Iris pigment epithelial cell (primary cell): ENCODE measurements at places on chromosomes 6 and 20.

- peak; percentile 79 for DNase-seq
Measured at GRCh38 chr20:18314786-18315406, 26.6 kb downstream of the ZNF133 start.

DNA sequence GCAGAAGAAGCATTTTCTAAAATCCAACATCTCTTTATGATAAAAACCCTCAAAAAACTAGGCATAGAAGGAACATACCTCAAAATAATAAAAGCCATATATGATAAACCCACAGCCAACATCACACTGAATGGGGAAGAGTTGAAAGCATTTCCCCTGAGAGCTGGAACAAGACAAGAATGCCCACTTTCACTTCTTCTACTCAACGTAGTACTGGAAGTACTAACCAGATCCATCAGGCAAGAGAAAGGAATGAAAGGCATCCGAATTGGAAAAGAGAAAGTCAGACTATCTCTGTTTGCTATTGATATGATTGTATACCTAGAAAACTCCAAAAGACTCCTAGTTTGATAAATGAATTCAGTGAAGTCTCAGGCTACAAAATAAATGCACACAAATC is 7.9 kb upstream of the CDK19 start:
- no peak for DNase-seq

DNA sequence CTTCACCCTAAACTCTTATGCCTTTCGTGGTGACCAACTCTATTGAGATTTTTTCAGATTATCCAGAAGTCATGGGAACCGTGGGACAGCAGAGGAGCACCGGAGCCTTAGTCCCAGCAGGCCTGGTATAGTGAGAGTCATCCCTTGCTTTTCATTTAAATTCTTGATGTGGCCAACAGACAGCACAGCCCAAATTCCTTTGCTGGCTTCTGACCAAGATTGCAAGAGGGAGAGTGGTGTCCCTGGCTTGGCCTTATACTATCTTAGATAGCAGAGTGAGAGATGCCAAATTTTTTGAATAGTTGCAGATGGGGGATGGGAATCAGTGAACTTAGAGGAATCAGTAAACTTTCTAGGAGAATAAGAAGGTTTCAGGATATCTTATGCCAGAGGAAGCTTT is 7.8 kb downstream of the STX11 start:
- peak; percentile 93 for DNase-seq

DNA sequence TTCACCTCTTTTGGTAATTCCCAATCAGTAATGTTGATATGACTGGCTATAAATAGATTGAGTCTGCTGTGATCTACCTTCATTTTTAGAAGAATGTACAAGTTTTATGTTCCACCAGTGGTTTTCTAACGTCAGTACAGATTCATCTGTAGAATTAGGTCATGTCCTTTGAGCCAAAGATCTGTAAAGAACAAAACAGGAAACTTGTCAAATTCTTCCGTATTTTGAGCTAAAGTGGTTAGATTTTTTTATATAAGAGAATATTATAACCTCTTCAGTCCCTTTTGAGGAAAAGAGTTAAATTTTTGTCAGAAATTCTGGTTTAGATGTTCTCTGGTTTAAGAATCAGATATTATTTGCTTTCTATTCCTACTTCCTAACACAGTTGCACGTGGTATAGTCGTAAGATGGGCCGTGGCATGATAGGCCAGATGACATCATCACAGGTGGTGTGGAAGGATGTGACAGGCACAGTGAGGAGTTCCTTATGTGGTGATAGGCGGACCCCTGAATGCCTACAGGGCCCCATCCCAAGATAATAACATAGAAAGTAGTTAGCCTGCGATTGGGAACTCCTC is 62.3 kb downstream of the SNX9 start:
- DNase-seq, result peak; percentile 67

DNA sequence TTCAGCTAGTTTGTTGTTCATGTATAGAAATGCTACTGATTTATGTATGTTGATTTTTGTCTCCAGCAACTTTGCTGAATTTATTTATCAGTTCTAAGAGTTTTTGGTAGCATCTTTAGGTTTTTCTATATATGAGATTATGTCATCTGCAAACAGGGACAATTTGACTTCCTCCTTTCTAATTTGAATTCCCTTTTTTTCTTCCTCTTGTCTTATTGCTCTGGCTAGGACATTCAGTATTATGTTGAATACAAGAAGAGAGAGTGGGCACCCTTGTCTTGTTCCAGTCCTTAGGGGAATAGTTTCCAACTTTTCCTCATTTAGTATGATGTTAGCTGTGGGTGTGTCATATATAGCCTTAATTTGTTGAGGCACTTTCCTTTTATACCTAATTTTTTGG is 58.2 kb downstream of the CDH26 start:
- no peak for DNase-seq

DNA sequence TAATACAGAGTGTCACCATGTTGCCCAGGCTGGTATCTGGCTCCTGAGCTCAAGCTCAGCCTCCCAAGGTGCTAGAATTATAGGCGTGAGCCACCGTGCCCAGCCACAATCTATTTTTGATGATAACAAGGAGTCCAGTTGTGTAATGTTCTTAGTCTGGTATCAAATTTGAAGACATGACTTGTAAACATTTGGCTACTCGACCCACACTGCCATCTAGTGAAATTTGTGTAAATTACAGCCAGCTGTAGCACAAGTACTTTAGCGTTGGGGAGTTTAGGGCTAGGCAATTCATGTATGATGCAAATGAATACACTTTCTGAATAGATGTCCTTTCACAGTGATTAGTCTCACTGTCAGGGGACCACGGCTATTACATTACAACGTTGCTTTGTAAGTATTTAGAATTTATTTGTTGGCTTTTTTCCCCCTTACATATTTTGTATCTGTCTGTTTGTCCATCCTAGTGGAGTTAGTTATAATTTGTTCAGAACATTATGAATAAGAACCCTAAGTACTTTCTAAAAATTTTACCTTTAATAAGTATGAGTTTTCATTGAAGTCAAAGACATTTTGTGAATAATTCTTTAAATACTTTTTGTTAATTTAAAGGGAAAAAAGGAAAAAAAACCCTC is 139.7 kb downstream of the PRDM13 start:
- peak; percentile 82 for DNase-seq

DNA sequence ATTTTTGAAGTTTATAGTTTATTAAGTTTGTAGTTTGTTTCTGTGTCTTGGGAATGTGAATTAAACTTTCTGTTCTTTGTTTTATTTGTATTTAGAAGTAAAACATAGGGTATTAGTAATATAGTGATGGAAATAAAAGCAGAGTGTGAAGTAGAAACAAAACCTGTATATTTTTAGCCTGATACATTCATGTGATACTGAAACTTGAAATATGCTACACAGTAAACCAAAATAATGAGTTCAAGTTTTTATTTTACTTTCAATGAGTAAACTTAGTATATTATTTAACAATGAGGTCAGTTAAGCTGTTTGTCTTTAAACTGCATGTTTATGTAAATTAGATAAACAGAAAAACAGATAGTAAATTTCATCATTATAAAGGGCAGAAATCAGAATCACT is 1592.6 kb downstream of the GRIK2 start:
- DNase-seq, result no peak

DNA sequence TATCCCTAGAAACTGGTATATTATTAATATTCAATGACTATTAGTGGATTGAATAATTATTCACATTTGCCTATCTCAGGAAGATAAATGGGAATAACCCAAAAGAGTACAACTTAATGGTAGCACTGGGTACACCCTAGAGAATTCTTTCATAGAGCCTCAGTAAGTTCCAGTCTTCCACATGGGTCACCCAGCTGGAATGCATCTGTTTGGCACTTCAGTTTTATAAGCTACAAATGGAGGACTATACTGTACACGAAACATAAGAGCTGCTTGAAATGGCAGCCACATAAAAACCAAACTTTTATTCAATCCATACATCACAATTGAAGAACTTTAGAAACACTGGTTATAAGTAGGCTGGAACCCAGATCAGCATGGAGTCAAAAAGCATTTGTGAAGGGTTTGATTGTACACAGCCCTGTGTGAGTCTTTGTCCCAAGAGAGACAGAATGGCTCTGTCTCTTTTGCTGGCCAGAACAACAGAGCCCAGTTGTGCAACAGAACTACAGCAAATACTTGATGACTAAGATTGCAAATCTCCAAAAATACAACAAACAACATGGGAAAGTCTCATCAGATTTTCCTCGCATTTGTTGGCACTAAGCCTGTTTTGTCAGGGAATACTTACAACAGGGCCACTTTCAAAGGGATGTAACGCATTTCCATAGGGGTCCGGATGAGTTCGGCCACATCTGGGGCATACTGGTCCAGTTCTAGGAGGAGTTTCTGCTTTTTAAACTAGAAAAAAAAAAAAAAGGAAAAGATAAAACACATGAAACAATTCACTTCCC is 39.5 kb downstream of the PIGU start:
- peak; percentile 91 for DNase-seq

GRCh38 chr6:28943557-28944411 is 20.0 kb upstream of the TRIM27 start:
- DNase-seq, result peak; percentile 54

GRCh38 chr20:57240581-57241362 is 25.7 kb downstream of the BMP7 start:
- no peak for DNase-seq

DNA sequence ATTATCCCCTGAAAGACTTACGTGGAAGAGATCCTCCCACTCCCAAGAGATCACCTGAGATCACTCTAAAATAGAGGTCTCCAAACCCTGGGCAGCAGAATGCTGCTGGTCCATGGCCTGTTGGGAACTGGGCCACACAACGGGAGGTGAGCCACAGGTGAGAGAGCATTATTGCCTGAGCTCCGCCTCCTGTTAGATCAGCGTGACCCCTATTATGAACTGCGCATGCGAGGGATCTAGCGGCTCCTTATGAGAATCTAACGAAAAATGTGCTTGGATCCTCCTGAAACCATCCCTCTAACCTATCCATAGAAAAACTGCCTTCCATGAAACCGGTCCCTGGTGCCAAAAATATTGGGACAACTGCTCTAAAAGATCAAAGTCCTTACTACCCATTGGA is 1057.4 kb downstream of the EPHA7 start:
- DNase-seq, result no peak

- peak; percentile 73 for DNase-seq
Measured at GRCh38 chr6:122033564-122034181, 365.8 kb upstream of the HSF2 start.

DNA sequence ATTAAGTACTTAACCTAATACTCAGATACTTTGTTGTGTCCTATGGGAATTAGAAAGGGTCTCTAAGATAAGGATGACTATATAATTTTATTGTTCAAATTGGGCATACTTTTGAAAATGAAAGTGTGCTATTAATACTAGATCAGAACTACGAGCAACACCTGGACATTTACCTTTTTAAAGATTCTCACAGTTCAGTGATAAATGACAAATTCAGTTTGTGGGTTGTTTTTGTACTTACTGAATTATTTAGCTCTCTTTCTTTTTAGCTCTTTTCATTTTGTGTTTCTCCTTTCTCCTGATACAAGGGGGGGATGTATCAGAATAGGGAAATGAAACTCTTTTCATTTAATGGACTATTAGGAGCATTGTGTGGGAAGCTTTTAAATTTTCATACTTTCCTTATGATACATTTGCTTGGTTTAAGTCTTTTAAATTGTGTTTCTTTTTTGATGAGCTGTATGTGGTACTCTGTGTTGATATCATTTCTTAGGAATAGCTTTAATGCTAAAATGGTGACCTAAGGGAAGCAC is 47.5 kb downstream of the PHF3 start:
- DNase-seq, result no peak

DNA sequence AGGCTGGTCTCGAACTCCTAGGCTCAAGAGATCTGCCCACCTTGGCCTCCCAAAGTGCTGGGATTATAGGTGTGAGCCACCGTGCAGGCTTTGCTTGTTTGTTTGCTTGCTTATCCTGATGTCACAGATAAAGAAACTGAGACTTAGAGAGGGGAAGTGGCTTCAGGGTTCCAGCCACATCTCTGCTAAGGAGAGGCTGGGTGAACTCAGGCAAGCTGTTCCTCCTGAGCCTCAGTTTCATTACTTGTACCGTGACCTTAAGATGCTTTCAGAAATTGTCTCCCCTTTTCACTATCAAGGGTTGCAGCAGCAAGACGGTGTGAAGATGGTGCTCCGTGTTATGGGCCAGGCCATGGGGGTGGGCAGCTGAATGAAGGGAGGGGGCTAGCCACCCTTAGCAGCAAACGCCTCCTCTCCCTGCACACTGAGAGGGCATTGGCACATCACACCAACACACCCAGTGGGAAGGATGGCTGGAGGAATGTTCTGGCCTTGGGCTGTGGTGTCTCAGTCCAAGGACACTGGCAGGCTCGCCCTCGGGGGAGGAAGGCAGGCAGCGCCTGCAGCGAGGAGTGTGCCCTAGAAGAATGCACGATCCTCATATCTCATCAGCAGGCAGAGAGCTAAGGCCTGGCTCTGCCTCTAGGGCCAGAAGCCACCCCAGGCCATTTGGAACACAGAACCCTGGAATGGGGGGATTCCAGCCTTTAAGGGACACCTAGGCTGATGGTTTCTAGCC is 48.2 kb upstream of the TLDC2 start:
- DNase-seq, result no peak

- no peak for DNase-seq
Measured at GRCh38 chr6:5550631-5551030, 289.3 kb downstream of the FARS2 start.

DNA sequence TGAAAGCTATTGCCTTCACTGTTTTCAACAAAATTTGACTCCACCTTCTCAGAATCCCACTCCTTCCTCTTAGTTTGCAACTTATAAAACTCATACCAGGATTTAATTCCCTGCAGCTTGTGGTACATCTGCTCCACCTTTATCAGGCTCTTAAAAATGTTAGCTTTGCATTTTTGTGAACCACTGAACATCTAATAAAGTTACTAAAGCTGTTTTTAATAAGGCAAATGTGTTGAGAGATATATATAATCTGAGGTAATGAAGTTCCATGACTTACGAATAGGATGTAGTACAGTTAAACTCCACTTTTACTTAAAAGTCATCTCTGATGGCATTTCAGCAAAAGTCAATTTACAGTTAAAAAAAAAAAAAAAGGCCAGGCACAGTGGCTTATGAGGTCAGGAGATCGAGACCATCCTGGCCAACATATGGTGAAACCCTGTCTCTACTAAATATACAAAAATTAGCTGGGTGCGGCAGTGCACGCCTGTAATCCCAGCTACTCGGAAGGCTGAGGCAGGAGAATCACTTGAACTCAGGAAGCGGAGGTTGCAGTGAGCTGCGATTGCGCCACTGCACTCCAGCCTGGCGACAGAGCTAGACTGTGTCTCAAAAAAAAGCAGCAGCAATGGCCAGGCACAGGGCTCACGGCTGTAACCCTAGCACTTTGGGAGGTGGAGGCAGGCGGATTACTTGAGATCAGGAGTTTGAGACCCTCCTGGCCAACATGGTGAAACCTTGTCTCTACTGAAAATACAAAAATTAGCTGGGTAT is 106.2 kb downstream of the KIF13A start:
- DNase-seq, result peak; percentile 40

- no peak for DNase-seq
Measured at GRCh38 chr6:4510906-4511640, 265.1 kb upstream of the CDYL start.

GRCh38 chr6:35415065-35415891 is 36.9 kb upstream of the FANCE start:
- peak; percentile 95 for DNase-seq
